ENCODE measurements at places on chromosomes 13 and 19.

DNA sequence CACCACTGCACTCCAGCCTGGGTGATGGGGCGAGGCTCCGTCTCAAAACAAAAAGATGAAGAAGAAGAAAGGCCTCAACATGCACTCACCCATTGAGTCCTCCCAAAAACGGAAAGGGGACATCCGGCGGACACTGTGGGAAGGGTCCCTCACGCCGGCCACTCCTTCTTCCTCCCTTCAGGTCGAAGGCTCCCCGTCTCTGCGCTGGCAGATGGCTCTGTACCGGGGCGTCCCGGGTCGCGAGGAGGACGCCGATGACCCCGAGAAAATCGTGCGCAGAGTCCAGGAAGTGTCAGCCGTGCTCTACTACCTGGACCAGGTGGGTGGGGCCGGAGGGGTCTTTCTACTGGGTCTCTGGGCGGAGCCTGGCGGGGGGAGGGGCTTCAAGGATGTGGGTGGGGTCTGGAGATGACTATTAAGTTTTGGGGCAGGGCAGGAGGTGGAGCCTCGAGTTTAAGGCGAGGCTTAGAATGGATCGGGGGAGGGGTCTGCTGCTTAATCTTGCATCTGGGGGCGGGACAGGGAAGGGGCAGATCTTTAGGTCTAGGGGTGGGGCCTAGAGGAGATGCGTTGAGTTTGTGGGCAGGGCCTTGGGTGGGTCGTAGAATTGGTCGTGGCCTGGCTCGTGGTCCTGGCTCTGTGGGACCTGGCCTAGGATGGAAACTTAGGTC lies 90.2 kb downstream of the MAP4K1 start:
- peak; percentile 7 for DNase-seq

- DNase-seq: no peak
Measured at GRCh38 chr19:38511074-38511708, 77.7 kb downstream of the RYR1 start.

- no peak for DNase-seq
Measured at GRCh38 chr13:109569958-109570711, 216.2 kb downstream of the IRS2 start.

DNA sequence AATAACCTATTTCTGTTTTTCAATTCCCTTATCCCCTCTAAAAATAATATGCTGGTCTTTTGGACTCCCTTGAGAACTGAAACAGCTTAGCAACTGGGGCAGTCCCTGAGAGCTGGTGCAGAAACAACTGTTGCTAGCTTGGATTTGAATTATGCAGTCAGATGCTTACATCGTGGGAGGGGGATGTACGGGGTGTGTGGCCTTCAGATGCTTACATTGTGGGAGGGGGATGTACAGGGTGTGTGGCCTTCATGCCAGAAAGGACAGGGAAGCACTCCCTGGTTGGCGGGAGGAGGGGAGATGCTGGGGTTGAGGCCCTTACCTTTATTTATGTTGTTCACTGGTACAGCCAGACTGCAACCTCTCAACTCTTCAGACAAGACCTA lies 25.6 kb downstream of the LRCH1 start:
- no peak for DNase-seq

- peak; percentile 35 for DNase-seq
Measured at GRCh38 chr13:28657784-28658538, 969 bp upstream of the POMP start.

- DNase-seq: no peak
Measured at GRCh38 chr19:38647966-38648768, 718 bp downstream of the ACTN4 start.

DNA sequence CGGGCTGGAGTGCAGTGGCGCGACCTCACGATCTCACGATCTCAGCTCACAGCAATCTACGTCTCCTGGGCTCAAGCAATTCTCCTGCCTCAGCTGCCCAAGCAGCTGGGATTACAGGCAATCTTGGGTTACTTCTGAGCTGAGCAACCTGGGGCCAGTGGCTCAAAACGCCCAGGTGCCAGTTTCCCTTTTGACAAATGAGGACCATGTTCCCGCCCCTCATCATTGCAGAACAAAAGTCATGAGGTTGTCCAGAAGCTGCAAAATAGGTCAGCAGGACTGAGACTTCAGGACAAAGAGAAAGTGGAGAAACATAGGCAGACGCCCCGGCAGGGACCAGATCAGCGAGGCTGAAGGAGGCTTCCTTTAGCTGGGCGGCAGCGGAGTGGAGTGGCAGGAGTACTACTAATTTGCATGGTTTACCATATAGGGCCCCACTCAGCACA lies 3.3 kb upstream of the ADGRE5 start:
- no peak for DNase-seq

- DNase-seq: no peak
Measured at GRCh38 chr13:97570442-97570841, 136.5 kb downstream of the RAP2A start.

DNA sequence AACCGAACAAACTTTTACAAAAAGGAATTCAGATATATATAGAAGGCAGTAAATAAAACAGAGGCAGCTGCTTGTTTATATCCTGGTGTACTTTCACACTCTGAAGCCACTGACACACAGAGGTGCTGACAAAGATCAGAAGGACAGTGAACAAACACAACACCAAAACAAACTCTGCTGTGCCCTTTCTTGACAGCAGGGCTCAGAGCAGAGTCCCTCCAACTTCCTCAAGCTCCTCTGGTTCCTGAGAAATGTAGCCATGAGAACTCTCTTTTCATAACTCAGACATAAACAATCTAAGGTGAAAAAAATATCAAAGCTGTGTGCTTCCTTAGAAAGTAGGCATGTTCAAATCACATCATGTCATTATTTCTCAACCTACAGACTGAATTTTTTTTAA lies 1052.8 kb upstream of the SPRY2 start:
- peak; percentile 20 for DNase-seq

DNA sequence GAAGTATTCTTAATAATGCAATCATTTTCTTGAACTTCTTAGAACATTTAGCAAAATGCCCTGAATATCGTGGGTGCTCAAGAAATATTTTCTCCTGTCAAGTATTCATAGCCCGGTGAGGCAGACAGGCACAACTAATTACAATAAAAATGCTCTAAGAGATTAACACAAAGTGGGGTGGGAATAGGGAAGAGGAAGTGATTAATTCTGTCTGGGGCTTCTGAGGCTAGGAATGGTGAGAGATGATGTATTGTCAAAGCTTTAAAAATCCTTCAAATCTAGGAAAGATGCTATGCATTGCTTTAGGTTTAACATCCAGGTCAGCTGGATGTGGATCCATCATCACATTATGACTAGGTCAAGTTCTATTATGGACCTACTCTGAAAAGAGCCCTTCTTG lies 66.9 kb upstream of the POSTN start:
- no peak for DNase-seq

DNA sequence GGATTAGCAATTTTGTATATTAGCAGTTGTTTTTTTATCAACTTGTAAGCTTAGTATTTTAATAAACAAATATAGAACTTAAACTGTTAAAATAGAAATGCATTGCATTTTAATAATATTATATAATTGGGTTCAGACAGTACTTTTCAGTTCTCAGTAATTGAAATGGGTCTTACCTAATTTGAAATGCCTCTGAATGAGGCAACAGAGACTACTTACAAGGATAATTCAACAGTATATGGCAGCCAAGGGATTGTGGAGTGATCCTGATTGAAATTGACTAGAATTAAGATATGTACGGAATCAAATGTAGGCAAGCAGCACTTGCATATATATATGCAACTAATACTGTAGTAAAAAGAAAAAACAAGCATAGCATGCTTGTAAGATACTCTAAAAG lies 1503.9 kb upstream of the MIR17HG start:
- no peak for DNase-seq

- no peak for DNase-seq
Measured at GRCh38 chr13:108315991-108316390, 46.5 kb downstream of the TNFSF13B start.

DNA sequence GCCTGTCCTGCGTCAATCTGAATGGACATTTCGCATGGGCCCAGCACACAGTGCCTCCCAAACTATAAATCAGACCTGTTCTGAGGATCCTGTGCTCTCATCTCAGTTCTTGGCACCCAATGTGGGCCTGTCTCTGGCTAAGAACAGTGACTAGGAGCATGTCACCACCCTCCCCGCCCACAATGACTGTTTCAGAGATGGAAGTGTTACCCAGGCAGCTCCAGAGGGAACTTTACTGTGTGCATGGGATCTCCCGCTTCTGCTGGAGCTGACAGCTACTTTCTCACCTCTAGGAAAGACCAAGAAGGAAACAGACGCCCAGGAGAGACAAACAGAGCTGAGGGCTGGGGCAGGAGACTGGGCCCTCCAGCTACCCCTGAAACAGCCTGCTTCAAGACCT lies 45.0 kb downstream of the KCTD15 start:
- DNase-seq: no peak

GRCh38 chr13:60260440-60260839 lies 96.7 kb upstream of the DIAPH3 start:
- DNase-seq: no peak

- no peak for DNase-seq
Measured at GRCh38 chr13:64928696-64929499, 2301.2 kb downstream of the PCDH9 start.

DNA sequence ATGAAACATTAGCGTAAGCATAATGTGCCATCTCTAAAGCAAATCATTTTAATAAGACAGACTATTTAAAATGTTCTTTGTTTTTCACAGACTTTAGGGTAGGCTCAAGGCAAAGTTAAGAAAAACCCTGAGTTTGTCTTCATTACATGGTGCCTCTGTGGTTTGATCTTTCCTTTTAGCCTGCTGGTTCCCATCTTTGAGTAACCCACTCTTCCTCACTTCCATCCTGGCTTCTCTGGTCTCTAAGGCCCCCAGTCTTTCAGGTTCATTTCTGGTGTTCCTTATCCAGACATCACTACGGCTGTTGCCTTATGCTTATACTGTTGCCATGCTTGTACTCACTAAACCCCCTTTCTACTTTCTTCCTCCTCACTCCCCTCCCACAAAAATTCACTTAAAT lies 38.4 kb downstream of the DACH1 start:
- DNase-seq: no peak

- no peak for DNase-seq
Measured at GRCh38 chr19:17242431-17243208, 3.1 kb downstream of the NR2F6 start.
